Pancreas (tissue), 10 donors: ENCODE measurements at places on chromosomes 13 and 19.
A peak's percentile ranks its signal among the peaks of the same experiment; 100 is the strongest.

GRCh38 chr13:22469452-22469851, 711.3 kb upstream of the SGCG start:
- no peaks in the 10 kb centered on the region for H3K27me3 ChIP-seq
- H3K4me1 ChIP-seq: no peaks in the 10 kb centered on the region
- DNase-seq: no peak
- H3K4me3 ChIP-seq: no peak overlapping the region
- no peak overlapping the region for H3K27ac ChIP-seq

- H3K4me3 ChIP-seq: no peak overlapping the region
- no peaks in the 10 kb centered on the region for H3K36me3 ChIP-seq
- H3K27ac ChIP-seq: no peak overlapping the region
- H3K4me1 ChIP-seq: no peaks in the 10 kb centered on the region
- no peaks in the 10 kb centered on the region for H3K27me3 ChIP-seq
Measured at GRCh38 chr19:40139533-40140287, 49.0 kb upstream of the ZNF780A start.

GRCh38 chr19:17749912-17750317, 1.4 kb upstream of the FCHO1 start:
- H3K27me3 ChIP-seq: no peaks in the 10 kb centered on the region
- no peaks in the 10 kb centered on the region for H3K4me1 ChIP-seq

- no peaks in the 10 kb centered on the region for H3K27me3 ChIP-seq
- no peak for DNase-seq
- no peaks in the 10 kb centered on the region for H3K4me1 ChIP-seq
- no peaks in the 10 kb centered on the region for H3K36me3 ChIP-seq
- H3K4me3 ChIP-seq: no peak overlapping the region
Measured at GRCh38 chr13:40776681-40777165, 5.7 kb upstream of the MRPS31 start.

GRCh38 chr19:48196321-48196763, 25.9 kb downstream of the ZSWIM9 start:
- no peaks in the 10 kb centered on the region for H3K36me3 ChIP-seq
- no peaks in the 10 kb centered on the region for H3K4me1 ChIP-seq
- no peak for DNase-seq
- H3K27ac ChIP-seq: no peak overlapping the region

- DNase-seq: no peak
- no peaks in the 10 kb centered on the region for H3K36me3 ChIP-seq
- no peak overlapping the region for H3K4me3 ChIP-seq
- no peak overlapping the region for H3K27ac ChIP-seq
- no peaks in the 10 kb centered on the region for H3K27me3 ChIP-seq
- no peaks in the 10 kb centered on the region for H3K4me1 ChIP-seq
Measured at GRCh38 chr13:76741046-76741445, 145.2 kb downstream of the KCTD12 start.

DNA sequence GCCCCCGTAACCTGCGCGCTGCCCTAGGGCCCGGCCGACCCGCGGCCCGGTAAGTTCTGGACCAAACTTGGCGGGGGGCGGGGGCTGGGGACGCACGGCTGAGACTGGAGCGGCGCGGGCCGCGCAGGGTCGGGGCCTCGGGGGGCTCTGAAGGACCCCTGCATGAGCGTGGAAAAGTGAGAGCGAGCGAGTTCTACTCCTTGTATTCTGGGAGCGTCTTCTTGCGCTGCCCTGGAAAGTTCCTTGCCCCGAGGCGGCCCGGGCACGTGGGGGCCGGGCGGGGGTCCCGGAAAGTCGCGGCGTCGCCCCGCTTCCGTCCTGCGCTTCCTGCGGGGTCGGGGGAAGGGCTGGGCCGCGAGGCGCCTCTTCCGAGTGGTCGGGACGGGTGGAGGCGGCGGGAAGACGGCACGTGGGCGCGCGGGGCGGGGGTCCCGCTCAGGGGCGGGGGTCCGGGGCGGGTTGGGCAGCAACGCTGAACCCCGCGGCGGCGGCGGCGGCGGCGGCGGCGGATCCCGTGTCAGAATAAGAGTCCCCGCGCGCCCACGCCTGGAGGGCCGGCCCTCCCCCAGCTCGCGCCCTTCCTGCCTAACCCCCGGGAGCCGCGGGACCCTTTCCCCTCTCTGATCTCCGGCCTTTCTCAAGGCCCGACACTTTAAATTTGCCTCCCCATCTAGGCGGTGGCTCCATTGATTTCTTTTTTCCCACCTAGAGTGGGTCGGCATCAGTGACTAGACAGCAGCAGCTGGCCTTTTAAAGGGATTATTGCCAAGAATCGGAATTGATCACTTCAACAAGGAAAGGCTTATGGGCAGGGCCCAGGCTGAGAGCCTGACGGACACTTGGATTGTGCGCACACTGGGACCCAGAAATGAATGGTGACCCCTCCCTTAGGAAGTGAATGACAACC, 749 bp downstream of the GATAD2A start:
- H3K27me3 ChIP-seq: no peaks in the 10 kb centered on the region
- H3K27ac ChIP-seq: peak overlapping the region; percentile 60
- H3K4me3 ChIP-seq: peak overlapping the region; percentile 61

DNA sequence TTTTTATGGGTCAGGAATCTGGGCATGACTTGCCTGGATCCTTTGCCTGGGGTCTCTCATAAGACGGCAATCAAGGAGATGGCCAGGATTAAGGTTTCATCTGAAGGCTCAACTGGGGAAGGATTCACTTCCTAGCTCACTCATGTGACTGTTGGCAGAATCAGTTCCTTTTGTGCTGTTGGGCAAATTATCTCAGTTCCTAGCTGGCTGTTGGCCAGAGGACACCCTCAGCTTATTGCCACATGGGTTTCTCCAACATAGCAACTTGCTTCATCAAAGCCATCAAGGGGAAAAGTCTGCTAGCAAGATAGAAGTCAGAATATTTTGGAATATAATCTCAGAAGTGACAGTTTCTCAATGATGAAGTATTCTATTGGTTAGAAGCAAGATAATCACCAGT, 12.2 kb upstream of the EVI5L start:
- no peaks in the 10 kb centered on the region for H3K27me3 ChIP-seq
- no peaks in the 10 kb centered on the region for H3K36me3 ChIP-seq
- H3K4me1 ChIP-seq: no peaks in the 10 kb centered on the region

DNA sequence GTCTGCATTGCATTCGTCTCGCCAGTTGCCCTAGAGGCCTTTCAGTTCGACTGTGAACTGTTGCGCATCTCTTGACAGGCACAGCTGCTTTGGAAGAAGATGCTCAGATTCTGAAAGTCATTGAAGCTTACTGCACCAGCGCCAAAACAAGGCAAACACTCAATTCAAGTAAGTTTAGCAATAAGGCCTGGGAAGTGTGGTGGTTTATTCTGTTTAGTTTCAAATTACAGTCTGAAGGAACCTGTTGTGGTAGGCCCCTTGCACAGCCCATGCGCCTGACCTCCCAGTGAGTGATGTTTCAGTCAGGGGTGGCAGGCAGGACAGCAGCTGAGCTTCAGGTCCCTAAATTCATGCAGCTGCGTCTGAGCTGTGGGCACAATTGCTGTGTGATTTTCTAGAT, 32.2 kb upstream of the TEX29 start:
- H3K27me3 ChIP-seq: no peaks in the 10 kb centered on the region
- no peaks in the 10 kb centered on the region for H3K4me1 ChIP-seq
- DNase-seq: no peak

DNA sequence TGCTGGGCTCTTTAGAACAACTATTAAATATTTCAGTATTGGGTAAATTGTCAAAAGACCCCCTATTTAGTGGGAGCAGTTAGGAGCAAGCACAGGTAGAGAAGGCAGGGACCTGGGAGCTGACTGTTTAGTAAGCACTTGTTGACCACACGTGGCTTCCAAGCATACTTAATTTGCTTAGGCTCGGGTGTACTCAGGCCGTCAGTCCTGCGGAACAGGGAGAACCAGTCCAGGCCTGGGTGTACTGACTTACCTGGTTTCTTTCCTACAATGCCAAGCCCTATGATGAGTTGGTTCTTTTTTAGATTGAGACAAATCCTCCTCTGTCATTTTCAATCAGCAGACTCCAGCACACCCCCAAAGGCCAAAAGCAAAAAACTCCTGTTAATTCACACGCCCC, 90.0 kb downstream of the WDFY2 start:
- DNase-seq: peak; percentile 72
- H3K27ac ChIP-seq: peak overlapping the region; percentile 65

DNA sequence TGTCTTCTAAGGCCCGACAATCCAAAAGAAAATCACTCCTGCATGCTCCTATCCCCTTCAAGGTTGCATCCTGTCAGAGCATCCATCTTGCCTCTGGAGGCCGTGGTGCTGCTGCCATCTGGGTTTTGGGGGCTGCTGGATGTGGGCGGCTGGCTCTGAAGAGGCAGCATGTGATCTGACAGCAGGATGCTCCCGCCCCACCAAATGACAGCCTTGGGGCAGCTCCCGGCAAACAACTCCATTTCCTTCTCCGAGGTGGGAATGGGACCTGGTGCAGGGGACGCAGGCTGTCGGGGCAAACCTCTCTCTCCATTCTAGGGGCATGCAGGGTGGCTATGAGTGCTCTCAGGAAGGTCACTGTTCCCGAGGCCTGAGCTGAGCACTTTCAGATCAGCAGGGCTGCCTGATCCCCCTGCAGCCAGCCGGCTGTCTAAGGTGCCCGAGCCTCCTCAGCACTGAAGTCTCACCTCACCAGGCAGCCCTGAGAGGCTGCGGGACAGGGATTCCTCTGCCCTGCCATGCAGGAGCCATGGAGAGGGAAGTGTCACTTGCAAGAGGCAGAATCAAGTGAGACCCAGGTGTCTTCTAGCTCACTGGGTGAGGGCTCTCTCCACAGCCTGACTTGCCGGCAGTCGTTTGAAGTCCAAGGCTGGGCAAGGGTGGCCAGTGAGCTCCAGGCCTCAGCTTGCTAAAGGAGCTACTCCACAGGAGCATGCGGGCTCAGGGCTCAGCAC, 28.8 kb downstream of the TSSK6 start:
- no peaks in the 10 kb centered on the region for H3K27me3 ChIP-seq
- peak overlapping the region; percentile 13 for H3K27ac ChIP-seq
- no peaks in the 10 kb centered on the region for H3K36me3 ChIP-seq
- no peak for DNase-seq
- H3K4me3 ChIP-seq: no peak overlapping the region

- no peak overlapping the region for H3K4me3 ChIP-seq
- DNase-seq: no peak
- H3K36me3 ChIP-seq: peaks cover 12% of the 10 kb centered on the region
Measured at GRCh38 chr19:49458567-49458903, 5.5 kb downstream of the ALDH16A1 start.

- no peak overlapping the region for H3K4me3 ChIP-seq
- H3K36me3 ChIP-seq: no peaks in the 10 kb centered on the region
- H3K27ac ChIP-seq: peak overlapping the region; percentile 3
- peaks cover 5% of the 10 kb centered on the region for H3K4me1 ChIP-seq
- H3K27me3 ChIP-seq: no peaks in the 10 kb centered on the region
Measured at GRCh38 chr13:46575818-46576221, 22.9 kb downstream of the LRCH1 start.

DNA sequence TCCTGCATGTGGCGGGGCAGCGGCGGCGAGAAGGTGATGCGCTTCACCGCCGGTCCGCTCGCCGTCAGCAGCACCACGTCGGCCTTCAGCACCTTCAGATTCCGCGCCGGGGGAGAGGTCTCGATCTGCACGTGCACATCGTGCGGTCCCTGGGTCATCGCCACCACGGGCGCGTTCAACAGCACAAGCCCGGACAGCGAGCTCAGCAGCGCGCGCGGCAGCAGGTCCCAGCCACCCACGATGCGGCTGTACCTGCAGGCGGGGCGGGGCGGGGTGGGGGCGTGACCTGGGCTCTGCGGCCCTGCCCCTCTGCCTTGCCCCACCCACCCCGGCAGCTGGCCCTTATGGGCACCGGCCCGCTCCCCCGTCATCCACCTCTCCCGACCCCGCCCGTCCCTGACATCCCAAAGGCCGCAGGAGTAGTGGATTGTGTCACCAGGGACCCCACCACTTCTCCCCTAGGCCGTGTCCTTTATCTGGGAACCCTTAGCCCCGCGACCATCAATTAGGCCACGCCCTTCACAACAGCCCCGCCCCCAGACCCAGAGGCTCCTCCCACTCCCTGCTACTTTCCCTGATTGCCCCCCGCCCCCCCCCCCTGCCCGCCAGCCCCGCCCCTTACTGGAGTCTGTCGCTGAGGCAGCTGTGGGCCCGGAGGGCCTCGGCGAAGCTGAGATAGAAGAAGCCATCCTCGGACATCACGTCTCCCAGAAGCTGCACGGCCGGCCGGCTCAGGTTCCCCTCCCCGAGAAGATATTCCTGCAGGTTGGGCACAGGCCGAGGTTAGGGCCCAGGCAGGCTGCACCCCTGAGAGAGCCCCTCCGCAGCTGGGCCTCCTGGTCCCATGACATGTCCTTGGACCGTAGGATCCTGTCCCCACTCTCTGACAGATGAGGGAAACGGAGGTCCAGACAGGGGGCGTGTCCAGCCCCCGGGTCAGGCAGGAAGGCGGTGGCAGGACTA, 6.1 kb downstream of the IL4I1 start:
- peak overlapping the region; percentile 19 for H3K4me3 ChIP-seq
- no peaks in the 10 kb centered on the region for H3K27me3 ChIP-seq
- DNase-seq: no peak
- H3K27ac ChIP-seq: no peak overlapping the region
- H3K36me3 ChIP-seq: no peaks in the 10 kb centered on the region
- H3K4me1 ChIP-seq: no peaks in the 10 kb centered on the region

GRCh38 chr13:97875911-97876310, 77.6 kb upstream of the IPO5 start:
- DNase-seq: peak; percentile 42
- no peak overlapping the region for H3K4me3 ChIP-seq
- H3K27ac ChIP-seq: no peak overlapping the region
- no peaks in the 10 kb centered on the region for H3K4me1 ChIP-seq
- no peaks in the 10 kb centered on the region for H3K36me3 ChIP-seq

- H3K27me3 ChIP-seq: no peaks in the 10 kb centered on the region
- H3K4me1 ChIP-seq: no peaks in the 10 kb centered on the region
- no peak overlapping the region for H3K4me3 ChIP-seq
- no peaks in the 10 kb centered on the region for H3K36me3 ChIP-seq
- no peak overlapping the region for H3K27ac ChIP-seq
Measured at GRCh38 chr13:76500894-76501293, 385.3 kb downstream of the KCTD12 start.

- peak overlapping the region; percentile 65 for H3K4me3 ChIP-seq
- H3K27ac ChIP-seq: peak overlapping the region; percentile 99
- no peak for DNase-seq
- peaks cover 18% of the 10 kb centered on the region for H3K36me3 ChIP-seq
Measured at GRCh38 chr13:30465343-30465592, 468 bp downstream of the HMGB1 start.

GRCh38 chr19:48510421-48511268, 990 bp downstream of the LMTK3 start:
- no peak overlapping the region for H3K4me3 ChIP-seq
- H3K27me3 ChIP-seq: no peaks in the 10 kb centered on the region
- no peaks in the 10 kb centered on the region for H3K36me3 ChIP-seq
- peak; percentile 85 for DNase-seq

GRCh38 chr19:40524133-40524549, 52.5 kb upstream of the SHKBP1 start:
- H3K4me3 ChIP-seq: no peak overlapping the region
- H3K36me3 ChIP-seq: no peaks in the 10 kb centered on the region
- H3K27ac ChIP-seq: no peak overlapping the region
- H3K4me1 ChIP-seq: no peaks in the 10 kb centered on the region
- no peaks in the 10 kb centered on the region for H3K27me3 ChIP-seq
- no peak for DNase-seq

- no peaks in the 10 kb centered on the region for H3K27me3 ChIP-seq
- H3K36me3 ChIP-seq: no peaks in the 10 kb centered on the region
- no peak for DNase-seq
- no peak overlapping the region for H3K27ac ChIP-seq
Measured at GRCh38 chr13:73876323-73876722, 257.9 kb downstream of the KLF12 start.

GRCh38 chr19:12202250-12202649, 39.4 kb downstream of the ZNF136 start:
- no peak for DNase-seq
- H3K36me3 ChIP-seq: no peaks in the 10 kb centered on the region
- H3K27me3 ChIP-seq: no peaks in the 10 kb centered on the region
- no peaks in the 10 kb centered on the region for H3K4me1 ChIP-seq
